ENCODE measurements at places on chromosomes 11 and 22. TPM values are rescaled to one million over a fixed set of nuclear protein-coding genes. Genes with fewer than 3 reads are reported as not detected.

Gene MYH9
- polyA plus RNA-seq: 303 TPM

Gene LAYN
- polyA plus RNA-seq: 366 TPM

- no peaks in the 10 kb centered on the region for H3K27me3 ChIP-seq
- H3K4me1 ChIP-seq: peaks cover 79% of the 10 kb centered on the region
- H3K27ac ChIP-seq: peak overlapping the region; percentile 100
- no peak for DNase-seq
Observed at GRCh38 chr11:68375337-68375736, 62.9 kb downstream of the LRP5 start.

GRCh38 chr11:16347928-16348685 is 8.2 kb downstream of the SOX6 start:
- no peak overlapping the region for H3K27ac ChIP-seq
- no peak for DNase-seq
- no peak overlapping the region for H3K4me3 ChIP-seq
- H3K4me1 ChIP-seq: no peaks in the 10 kb centered on the region

DNA sequence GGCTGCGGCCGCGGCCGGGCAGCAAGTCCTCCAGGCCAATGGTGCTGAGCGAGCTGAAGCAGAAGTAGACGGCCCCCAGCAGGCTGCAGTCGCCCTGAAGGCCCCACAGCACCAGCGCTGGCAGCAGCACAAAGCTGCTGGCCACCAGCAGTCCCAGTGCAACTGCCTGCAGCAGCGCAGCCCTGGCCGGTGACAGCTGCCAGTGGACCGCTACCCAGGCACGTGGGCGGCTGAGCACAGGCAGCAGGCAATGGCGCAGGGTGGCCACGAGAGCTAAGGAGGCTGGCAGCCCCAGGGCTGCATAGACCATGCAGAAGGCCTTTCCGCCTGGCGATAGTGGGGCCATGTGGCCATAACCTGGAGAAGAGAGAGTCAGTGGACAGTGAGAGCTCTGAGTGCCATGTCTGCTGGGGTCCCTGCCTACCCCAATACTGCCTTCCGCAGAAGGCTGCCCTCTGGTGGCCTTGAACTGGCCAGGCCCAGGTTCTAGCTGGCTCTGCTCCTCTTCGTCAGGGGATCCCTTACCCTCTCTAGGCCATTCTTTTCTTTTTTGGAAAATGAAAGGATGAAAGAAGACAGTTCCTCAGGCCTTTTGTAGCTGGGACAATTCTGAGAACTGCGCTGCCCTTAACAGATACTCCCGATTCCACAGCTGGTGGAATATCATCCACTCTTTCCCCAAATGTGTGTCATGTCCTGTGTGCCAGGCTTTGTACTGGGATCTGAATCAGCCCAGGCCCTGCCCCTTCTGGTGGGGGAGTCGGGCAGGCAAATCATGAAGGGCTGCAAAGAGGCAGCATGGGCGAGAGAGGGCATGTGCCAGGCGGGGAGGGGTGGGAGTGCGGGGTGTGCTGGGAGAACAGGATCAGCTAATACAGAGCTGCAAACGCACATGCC is 1.8 kb downstream of the KCNK7 start:
- no peak overlapping the region for H3K27ac ChIP-seq
- H3K27me3 ChIP-seq: no peaks in the 10 kb centered on the region
- H3K4me3 ChIP-seq: no peak overlapping the region

Gene RFPL3
- not detected for polyA plus RNA-seq

Gene RFPL2
- 0.05 TPM for polyA plus RNA-seq

- no peaks in the 10 kb centered on the region for H3K4me1 ChIP-seq
- no peaks in the 10 kb centered on the region for H3K36me3 ChIP-seq
- DNase-seq: no peak
- no peak overlapping the region for H3K27ac ChIP-seq
Observed at GRCh38 chr11:76672431-76673175, 2.1 kb upstream of the LRRC32 start.

DNA sequence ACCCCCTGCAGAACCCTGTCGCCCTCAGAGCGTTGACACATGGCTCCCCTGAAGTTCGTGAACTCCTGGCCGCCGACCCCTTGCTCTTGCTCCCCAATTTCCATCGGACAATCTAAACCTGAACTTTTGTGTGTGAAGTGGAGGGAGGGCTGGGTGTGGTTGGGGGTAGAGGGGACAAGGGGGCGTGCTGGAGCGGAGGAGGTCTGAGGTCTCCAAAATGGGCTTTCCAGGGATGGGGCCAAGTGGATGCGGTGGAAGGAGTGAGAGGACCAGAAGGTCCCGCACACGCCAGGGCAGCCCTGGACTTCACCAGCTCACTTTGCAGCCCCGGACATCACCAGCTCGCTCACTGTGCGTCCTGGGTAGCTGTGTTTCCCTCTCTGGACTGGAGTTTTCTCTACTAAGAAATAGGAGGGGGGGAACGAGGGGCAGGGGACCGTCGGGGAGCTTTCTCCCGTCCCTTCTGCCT is 18.6 kb downstream of the CREB3L1 start:
- H3K36me3 ChIP-seq: peaks cover 8% of the 10 kb centered on the region
- peak overlapping the region; percentile 59 for H3K4me3 ChIP-seq
- no peaks in the 10 kb centered on the region for H3K27me3 ChIP-seq
- peaks cover 57% of the 10 kb centered on the region for H3K4me1 ChIP-seq

GRCh38 chr22:32808038-32808445 is 6.5 kb downstream of the TIMP3 start:
- no peaks in the 10 kb centered on the region for H3K36me3 ChIP-seq
- peaks cover 8% of the 10 kb centered on the region for H3K4me1 ChIP-seq
- no peak overlapping the region for H3K4me3 ChIP-seq
- DNase-seq: no peak
- H3K27me3 ChIP-seq: no peaks in the 10 kb centered on the region

DNA sequence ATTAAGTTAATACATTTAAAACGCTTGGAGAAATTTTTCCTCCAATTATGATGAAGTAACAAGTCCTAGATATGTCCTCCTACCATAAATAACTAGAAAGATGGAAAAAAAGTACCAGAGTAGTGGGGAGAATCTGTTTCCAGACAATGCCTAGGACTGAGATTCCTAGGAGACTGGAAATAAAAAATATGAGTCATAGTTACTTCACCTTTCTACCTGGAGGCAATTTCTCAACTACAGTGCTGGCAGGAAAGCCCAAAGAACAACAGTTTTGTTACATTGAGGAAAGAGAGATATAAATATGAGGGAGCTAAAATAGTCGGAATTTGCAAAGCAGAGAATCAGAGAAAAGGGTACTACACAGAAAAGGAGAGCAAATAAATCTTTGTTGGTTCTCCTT is 202.1 kb upstream of the ARHGAP42 start:
- H3K4me1 ChIP-seq: no peaks in the 10 kb centered on the region
- no peaks in the 10 kb centered on the region for H3K27me3 ChIP-seq
- H3K4me3 ChIP-seq: no peak overlapping the region
- no peaks in the 10 kb centered on the region for H3K36me3 ChIP-seq

DNA sequence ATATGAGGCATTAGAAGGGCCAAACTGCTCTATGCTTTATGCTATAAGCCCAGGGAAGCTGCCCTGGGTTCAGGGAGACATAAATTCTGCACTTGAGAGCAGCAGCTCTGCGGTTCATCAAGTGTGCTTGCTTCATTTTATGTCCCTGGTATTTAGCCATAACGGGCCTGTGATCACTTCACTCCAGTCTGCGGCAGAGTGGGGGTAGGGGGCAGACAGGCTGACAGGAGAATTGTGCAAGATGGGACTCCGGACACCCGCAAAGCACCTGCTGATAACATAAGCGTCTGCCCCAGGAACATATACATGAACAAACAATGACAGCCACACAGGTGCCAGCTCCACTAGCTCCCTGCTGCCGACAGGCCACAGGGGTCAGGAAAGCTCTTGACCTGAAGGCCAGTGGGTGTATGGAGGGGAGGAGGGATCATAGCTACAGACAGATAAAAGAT is 56.1 kb downstream of the SMCO4 start:
- H3K36me3 ChIP-seq: no peaks in the 10 kb centered on the region
- no peak overlapping the region for H3K4me3 ChIP-seq
- no peaks in the 10 kb centered on the region for H3K27me3 ChIP-seq

Measured in SK-N-SH (cell line).